ENCODE measurements at places on chromosomes 4 and X. TPM values are rescaled to one million over a fixed set of nuclear protein-coding genes. Genes with fewer than 3 reads are reported as not detected.

DNA sequence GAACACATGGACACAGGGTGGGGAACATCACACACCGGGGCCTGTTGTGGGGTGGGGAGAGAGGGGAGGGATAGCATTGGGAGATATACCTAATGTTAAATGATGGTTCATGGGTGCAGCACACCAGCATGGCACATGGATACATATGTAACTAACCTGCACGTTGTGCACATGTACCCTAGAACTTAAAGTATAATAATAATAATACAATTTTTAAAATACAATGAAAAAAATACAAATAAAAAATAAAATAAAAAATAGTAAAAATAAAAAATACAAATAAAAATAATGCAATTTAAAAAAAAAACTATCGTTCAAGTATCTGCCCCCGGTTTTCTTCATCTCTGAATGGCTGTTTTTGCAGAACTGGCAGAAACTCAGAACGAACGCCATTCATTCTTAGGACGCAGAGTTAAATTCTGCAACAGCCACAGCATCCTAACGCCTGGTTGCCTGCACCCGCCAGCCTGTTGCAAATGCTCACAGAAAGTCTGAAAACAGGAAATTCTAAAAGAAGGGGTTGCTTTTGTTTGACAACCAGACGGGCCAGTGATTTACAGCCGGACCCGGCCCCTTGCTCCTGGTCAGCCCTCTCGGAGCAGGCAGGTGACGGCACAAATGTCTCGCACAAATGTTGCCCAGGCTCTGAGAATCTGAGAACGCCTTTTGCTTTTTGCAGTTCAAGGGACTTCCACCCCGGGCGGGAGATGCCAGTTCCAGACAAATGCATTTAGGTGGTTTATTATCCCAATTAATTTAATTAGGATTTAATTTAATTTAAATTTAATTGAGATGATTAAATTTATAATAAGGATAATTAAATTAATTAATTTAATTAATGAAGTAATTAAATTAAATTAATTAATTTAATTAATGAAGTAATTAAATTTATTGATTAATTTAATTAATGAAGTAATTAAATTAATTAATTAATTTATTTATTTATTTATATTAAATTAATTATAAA, 47.8 kb downstream of the CRLF2 start:
- peak; percentile 60 for DNase-seq
- H3K27me3 ChIP-seq, result no peaks in the 10 kb centered on the region
- no peak overlapping the region for H3K4me3 ChIP-seq
- H3K36me3 ChIP-seq, result no peaks in the 10 kb centered on the region
- no peak overlapping the region for H3K27ac ChIP-seq

The CABS1 gene
- not detected for total RNA-seq

DNA sequence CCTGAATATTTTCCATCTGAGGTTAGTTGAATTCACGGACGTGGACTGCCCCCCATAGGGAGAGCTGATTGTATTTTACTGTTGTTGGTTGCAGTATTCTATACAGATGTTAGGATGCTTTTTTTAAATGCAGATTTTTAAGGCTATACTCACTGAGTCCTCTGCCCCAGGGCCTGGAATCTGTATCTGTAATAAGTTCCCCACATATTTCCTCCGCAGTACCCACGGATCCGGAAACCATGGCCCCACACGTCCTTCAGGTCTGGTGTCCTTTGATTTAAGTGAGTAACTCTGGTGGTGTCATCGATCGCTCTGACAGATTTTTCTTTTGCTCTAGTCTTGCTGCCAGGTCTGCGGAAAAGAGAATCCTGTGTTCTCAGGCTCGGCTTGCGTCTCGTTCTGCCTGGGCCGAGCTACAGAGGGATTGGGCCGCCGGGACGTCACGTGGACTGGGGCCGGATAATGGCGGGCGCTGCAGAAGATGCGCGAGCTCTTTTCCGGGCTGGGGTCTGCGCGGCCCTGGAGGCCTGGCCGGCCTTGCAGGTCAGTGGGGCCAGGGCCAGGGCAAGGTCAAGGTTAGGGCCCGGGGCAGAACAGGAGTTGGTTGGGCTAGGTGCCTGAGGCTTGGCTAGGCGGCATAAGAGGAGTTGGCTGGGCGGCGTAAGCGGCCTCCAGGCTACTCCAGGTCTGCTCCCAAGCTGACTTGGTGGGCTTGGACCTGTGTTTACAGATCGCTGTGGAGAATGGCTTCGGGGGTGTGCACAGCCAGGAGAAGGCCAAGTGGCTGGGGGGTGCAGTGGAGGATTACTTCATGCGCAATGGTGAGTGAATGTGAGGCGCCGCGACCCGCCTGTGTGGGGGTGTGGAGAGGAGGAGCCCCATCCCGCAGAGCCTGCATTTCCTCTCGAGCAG, at the start of gene TSR2:
TSR2 (plus strand) TSS at position 445 of the 912 bp plus-strand sequence; CDS start at position 463, 18 bp downstream.
- peak; percentile 86 for DNase-seq
- H3K27me3 ChIP-seq, result no peaks in the 10 kb centered on the region
- no peaks in the 10 kb centered on the region for H3K36me3 ChIP-seq
- no peak within 1 kb of the TSS for H3K27ac ChIP-seq
- H3K4me3 ChIP-seq, result peak within 1 kb of the TSS; percentile 79

DNA sequence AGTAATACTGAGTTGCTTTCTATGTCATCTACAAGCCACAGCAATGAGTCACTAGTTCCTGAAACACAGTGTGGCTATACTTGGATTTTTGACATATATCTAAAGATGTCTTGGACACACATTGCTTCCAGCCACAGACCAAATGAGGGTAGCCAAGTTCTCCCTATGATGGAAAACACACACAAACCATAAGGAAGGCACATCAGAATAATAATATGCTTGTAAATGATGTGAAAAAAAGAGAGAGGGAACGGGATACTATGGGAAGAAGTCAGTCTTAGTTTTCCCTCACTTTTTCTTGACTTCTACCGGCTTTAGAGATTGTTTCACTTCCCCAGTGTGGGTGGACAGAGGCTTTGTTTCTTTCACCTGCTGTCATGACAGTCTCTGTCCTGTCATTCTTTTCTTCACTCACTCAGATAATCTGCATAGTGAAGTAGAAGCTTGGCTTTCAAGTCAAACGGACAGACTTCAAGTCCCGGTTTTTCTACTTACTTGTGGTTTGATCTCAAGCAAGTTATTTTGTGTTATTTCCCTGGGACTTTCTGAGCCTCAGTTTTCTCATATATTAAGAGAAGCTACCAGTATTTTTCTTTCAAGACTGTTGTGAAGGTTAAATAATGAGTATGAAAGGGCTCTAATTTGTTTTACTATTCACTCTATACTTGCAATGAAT, 34.7 kb downstream of the P2RY10 start:
- no peak for DNase-seq
- H3K27ac ChIP-seq, result no peak overlapping the region
- no peak overlapping the region for H3K4me3 ChIP-seq
- no peaks in the 10 kb centered on the region for H3K36me3 ChIP-seq
- no peaks in the 10 kb centered on the region for H3K4me1 ChIP-seq
- H3K27me3 ChIP-seq, result no peaks in the 10 kb centered on the region

DNA sequence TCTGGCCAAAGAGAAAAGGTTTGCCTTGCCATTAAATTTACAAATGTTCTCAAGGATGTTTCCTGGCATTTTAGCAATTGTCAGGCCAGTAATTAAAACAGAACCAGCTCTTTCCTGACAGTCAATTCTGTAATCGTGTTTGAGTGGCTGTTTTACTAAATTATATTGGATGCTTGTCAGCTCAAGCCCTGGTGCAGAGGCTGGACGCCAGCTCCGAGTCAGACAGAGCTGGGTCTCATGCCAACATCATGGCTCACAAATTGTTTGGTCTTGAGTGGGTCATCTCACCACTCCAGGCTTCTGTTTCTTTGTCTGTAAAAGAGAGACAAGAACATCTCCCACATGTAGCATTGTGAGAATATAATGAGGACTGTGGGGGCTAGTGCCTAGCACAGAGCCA, 190.3 kb upstream of the PSAPL1 start:
- H3K27me3 ChIP-seq, result no peaks in the 10 kb centered on the region
- DNase-seq, result peak; percentile 74
- H3K27ac ChIP-seq, result no peak overlapping the region
- H3K36me3 ChIP-seq, result no peaks in the 10 kb centered on the region
- H3K4me1 ChIP-seq, result no peaks in the 10 kb centered on the region

- no peak overlapping the region for H3K4me3 ChIP-seq
- H3K36me3 ChIP-seq, result no peaks in the 10 kb centered on the region
- no peak overlapping the region for H3K27ac ChIP-seq
- H3K4me1 ChIP-seq, result no peaks in the 10 kb centered on the region
These were observed 16.5 kb downstream of the CYBB start for GRCh38 chrX:37796310-37796709.

The MAGED4B gene
- total RNA-seq, result 2.7 TPM

Measured in aorta (tissue), 5 donors.